ENCODE measurements at places on chromosomes 1 and 21.

GRCh38 chr1:224762046-224762445, 145.9 kb downstream of the CNIH3 start:
- DNase-seq, result no peak

- peak; percentile 17 for DNase-seq
These were observed 180.1 kb upstream of the USP25 start for GRCh38 chr21:15549671-15550070.

- DNase-seq, result peak; percentile 77
These were observed 449.9 kb downstream of the PTPRU start for GRCh38 chr1:29686012-29686930.

DNA sequence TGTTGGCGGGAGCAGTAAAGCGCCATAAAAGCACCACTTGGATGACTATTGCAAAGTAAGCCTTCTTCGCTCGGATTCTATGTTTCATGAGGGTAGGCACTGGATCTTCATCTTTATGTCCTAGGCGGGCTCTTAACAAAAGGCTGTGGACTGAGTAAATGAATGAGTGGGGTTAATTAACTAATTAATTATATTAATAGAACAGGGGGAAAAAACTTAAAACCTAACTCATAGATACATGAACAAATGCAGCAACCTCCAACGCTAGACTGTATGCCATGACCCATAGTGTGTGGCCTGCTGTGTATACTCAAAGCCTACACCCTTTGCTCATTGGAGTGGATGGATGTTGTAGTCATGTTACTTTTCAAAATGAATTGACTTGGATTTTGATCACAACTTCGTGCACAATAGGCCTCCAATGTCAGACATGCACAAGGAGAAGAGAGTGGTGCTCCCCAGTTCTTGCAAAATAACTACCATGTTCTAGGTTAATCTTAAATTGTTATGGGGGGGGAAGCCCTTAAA, 417 bp upstream of the GFI1 start:
- no peak for DNase-seq

GRCh38 chr1:209751627-209752231, 4.1 kb upstream of the TRAF3IP3 start:
- no peak for DNase-seq

DNA sequence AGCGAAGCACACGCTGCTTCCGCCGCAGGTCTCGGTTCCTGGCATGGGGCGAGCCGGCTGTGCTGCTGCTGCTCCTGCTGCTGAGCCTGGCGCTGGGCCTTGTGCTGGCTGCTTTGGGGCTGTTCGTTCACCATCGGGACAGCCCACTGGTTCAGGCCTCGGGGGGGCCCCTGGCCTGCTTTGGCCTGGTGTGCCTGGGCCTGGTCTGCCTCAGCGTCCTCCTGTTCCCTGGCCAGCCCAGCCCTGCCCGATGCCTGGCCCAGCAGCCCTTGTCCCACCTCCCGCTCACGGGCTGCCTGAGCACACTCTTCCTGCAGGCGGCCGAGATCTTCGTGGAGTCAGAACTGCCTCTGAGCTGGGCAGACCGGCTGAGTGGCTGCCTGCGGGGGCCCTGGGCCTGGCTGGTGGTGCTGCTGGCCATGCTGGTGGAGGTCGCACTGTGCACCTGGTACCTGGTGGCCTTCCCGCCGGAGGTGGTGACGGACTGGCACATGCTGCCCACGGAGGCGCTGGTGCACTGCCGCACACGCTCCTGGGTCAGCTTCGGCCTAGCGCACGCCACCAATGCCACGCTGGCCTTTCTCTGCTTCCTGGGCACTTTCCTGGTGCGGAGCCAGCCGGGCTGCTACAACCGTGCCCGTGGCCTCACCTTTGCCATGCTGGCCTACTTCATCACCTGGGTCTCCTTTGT, 2.6 kb downstream of the TAS1R3 start:
- no peak for DNase-seq

DNA sequence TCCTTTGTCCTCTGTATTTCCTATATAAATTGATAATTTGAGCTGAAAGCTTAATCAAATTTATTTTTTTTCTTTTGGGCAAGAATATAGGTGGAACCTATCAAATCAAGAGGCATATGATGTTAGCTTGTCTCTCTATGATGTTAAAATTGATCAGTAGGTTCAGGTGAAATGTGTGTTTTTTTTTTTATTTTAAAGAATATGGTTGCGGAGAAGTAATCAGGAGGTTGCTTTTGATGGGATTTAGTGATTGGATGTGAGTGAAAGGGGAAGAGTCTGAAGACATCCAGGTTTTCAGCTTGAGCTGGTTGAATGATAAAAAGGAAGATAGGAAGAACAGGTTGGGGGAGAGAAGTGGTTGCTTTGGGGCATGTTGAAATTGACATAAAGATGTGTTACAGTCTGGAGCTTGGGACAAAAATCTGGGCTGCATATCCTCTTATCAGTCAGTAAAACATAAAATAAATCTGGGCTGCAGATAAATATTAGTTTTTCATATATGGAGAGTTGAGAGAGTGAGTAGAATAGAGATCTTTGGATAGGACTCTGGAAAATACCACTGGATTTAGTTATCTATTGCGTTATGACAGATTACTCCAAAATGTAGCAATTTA, 5.1 kb downstream of the OSBPL9 start:
- no peak for DNase-seq

DNA sequence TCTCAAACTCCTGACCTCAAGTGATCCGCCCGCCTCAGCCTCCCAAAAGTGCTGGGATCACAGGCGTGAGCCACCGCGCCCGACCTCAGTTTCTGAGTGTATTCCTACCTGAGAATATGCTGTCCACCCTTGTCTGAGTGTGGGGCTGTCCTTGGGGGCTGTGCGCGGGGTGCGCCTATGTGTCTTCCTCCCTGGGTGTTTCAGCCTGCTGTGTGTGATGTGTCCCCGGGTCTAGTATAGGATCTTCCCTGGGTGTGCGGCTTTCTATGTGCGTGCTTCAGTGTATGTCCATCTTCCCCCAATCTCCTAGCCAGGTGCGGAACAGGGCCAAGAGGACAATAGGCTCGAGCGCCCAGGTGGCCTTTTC, 8.3 kb upstream of the ID3 start:
- DNase-seq, result no peak

GRCh38 chr21:35737899-35738346, 322.4 kb downstream of the SETD4 start:
- no peak for DNase-seq

DNA sequence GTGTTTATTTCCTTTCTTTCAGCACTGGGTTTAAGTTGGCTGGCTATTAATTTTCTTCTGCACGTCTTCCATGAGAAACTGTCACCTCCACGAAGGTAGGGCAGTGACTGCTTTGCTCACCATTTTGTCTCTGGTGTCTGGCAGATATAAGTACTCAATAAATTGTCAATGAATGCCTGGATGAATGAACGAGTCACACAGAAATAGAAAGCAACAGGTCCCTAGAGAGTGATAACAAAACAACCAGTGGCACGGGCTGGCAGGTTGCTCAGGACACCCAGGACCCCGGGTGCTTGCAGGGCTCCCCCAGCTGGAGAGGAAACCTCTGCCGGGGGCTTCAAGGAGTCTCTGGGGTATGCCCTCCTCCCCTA, 3.2 kb upstream of the MYOC start:
- DNase-seq, result no peak

- peak; percentile 70 for DNase-seq
These were observed 399.4 kb downstream of the SMYD3 start for GRCh38 chr1:246107516-246108277.

DNA sequence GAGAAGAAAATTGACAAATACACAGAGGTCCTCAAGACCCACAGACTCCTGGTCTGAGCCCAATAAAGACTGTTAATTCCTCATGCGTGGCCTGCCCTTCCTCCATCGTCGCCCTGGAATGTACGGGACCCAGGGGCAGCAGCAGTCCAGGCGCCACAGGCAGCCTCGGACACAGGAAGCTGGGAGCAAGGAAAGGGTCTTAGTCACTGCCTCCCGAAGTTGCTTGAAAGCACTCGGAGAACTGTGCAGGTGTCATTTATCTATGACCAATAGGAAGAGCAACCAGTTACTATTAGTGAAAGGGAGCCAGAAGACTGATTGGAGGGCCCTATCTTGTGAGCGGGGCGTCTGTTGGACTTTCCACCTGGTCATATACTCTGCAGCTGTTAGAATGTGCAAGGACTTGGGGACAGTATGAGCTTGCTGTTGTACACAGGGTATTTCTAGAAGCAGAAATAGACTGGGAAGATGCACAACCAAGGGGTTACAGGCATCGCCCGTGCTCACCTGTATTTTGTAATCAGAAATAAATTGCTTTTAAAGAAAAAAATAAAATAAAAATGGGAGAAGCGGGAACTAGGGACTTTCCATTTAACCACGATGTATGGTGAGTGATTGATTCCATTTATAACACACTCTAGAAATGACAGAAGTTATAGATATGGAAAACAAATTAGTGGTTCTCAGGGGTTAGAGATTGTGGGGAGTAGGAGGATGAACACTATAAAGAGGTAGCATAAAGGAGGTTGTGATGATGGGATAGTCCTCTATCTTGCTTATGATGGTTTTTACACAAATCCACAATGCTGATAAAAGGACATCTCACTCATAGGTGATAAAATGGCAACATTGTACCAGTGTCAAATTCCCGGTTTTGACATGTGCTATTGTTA, 244.7 kb downstream of the MRPL39 start:
- DNase-seq, result no peak

DNA sequence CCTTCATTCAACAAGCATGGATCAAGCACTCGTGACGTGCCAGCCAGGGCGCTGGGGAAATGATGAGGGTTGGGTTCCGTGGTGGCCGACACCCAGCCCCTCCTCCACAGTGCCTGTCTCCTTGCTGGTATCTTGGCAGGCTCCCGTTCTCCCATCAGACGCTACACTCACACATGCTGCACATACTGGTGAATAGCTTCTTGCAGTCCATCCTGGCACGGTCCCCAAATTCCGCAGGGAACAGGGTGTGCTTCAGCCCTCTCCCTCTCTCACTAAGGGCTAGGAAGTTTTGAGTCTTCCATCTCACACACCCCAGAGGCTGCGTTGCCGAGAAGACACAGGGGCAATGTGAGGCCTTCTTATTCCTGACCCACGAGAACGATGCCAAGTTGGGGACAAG, 10.1 kb upstream of the MEF2D start:
- DNase-seq, result peak; percentile 30

DNA sequence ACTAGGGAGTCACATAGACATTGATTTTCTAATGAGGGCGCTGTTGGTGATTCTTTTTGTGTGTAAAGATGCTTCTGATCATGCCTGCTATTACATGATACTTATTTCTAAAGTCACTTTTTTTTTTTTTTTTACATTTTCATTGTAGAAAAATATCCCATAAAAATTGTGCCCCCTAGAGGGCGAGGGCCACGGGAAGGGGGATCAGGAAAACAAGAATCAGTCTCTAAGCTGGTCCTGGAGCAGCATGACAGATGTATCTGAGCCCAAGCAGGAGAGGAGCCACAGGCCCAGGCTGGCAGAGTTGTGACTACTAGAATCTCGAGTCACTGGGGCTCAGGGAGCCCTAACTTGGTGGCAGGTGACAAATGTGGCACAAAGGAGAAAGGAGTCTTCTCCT, 28.1 kb downstream of the ZSCAN20 start:
- peak; percentile 23 for DNase-seq

- DNase-seq, result no peak
These were observed 32.8 kb downstream of the COQ8A start for GRCh38 chr1:226972931-226973330.

DNA sequence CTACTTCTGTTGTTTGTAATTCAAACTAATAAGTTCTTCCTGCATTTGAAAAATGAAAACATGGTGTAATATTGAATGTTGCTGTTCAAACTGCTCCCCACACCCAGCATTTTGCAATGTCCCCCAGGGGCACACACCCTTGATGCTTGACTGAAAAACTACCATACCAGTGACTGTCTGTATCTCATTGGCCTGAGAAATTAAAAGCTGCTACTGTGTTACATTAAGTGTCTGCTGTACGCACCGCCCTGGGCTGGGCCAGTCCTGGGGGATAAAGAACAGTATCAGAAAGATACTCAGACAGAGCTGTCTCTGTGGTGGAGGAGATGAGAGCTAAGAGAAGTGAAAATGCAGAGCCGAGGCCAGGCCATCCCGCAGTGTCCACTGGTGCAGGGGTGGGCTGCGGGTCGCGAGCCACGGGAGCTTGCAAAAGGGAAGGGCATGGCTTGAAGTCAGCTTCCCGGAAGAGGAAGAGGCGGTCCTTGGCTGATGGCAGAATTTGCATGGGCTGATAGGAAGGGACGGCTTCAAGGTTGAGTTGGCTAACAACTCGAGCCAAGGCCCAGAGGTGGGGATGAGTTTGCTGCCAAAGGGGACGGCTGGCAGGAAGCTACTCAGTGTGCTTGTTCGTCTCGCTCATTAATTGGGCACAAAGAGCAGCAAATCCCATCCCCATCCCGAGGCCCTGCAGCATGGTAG, 329.8 kb upstream of the VAMP3 start:
- DNase-seq, result no peak

- DNase-seq, result no peak
These were observed 189.9 kb upstream of the CACYBP start for GRCh38 chr1:174809755-174810280.

DNA sequence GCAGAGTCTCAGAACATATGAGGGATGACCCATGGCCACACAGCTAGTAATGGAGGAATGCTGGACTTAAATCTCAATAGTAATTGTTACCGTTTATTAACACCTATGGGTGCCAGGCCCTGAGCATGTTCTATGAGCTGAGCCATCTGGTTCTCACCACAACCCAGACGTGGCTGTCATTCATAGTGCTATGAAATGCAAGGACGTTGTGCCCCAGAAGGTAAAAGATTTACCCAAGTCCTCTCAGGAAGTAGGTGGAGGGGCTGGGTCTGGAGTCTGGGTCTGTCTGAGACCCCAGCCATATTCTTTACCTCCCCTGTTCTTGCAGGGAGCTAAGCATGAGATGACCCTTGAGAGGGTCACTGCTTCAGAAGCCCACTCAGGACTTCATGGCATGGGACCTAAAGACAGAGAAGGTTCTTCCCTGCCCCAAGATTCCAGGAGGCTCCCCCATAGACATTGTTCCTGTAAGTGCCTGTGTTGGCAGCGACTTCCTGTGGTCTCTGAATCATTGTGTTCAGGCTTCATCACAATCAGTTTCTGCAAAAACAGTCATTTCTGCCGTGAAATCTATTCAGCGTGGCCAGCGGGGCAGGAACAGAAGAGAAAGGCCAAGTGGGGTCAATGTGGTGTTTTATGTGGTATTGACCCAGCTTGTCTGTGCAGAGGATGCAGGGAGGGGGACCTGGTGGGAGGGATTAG, 475.4 kb downstream of the PTPRU start:
- DNase-seq, result peak; percentile 89

GRCh38 chr21:45051580-45052434, 22.6 kb upstream of the ADARB1 start:
- DNase-seq, result no peak

DNA sequence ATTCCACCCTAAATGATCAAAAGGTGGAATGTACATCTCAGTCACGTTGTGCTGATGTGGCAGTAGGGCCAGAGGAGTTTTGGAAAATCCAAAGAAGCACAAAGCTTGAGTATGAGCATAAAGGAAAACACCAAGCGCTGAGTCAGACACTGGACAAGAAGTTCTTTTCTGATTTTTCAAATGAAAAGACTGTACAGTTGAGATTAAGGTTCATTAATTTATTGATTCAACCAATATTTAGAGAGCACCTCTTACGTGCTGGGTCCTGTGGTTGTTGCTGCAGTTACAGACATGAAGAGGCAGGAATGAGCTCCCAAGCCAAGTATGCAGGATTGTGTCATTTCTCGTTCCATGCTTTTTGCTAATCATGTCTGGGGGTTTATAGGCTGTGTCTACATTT, 28.9 kb upstream of the APP start:
- DNase-seq, result peak; percentile 43

All from ELR (cell line).